GM12865 (cell line): ENCODE measurements at places on chromosomes 4 and X.

GRCh38 chr4:7218686-7219085 lies 26.3 kb downstream of the SORCS2 start:
- no peak for DNase-seq

DNA sequence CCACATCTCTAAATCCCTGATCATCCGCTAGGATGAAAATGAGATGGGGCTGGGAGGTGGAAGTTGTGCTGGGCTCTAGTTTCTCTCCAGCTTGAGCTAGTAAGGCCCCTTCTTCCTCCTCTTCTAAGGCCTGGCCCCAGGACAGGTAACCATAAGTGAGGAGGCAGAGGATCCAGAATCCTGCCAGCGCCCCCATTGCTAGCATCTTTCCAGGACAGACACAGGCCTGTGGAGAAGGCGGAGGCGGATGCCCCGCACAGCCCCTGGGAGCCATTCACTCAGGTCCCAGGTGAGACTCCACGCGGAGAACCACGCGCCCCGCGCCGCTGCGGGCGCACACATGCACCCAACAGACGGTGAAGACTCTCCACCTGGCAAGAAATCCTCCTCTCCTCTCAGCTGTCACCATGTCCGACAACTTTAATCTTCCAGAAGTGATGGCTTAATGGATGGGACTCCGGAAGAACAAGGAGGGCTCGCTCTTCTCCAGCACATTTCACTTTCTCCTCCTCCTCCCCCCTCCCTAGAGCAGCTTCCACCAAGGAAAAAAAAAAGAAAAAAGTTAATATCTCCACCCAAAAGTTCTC lies 793 bp downstream of the ARSJ start:
- DNase-seq, result no peak

DNA sequence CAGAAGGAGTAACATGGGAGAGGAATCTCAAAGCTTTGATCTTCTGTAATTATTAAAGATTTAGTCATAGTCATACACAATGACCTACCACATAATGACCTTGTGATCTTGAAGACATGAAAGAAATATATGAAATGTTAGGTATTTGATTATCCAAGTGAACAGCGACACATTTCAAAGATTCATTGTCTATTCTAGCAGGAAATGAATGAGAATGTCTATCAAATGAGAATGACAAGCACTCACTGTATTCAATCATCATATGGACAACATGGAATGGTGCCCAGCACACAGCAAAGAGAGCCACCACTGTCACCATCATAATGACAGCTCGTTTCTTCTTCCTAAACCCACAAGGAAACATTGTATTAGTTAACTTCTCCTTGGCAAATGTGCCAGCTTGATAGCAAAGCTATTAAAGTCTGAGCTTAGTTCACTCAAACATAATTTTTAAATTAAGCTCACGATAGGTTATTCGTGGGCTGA lies 50.6 kb downstream of the QRFPR start:
- DNase-seq, result no peak

GRCh38 chr4:141169391-141169790 lies 36.1 kb upstream of the RNF150 start:
- DNase-seq, result no peak

- no peak for DNase-seq
These were observed 23.2 kb upstream of the MRFAP1 start for GRCh38 chr4:6617246-6617645.

- DNase-seq, result no peak
These were observed 152.6 kb upstream of the SLC4A4 start for GRCh38 chr4:71186257-71186565.

DNA sequence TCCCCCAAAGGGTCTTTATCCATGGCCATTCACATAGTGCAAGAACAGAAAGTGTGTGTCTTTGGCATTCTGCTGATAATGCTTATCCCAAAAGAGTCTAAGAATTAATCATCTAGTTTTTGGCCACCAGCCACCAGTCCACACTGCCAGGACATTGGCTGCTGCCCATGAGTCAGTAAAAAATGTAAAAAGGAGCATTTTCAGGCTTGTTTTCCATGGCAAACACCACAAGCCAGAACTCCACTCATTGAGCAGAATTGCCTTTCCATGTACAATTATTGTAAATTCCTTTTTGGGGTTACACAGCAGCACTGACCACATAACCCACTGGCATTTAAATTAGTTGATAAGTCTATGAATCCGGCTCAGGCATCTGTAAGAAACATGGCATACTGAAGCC lies 89.2 kb upstream of the PRDX4 start:
- no peak for DNase-seq

- DNase-seq, result no peak
These were observed 182.9 kb downstream of the RELL1 start for GRCh38 chr4:37503261-37503660.

GRCh38 chr4:131721883-131722282 lies 1427.2 kb upstream of the PCDH10 start:
- DNase-seq, result no peak

DNA sequence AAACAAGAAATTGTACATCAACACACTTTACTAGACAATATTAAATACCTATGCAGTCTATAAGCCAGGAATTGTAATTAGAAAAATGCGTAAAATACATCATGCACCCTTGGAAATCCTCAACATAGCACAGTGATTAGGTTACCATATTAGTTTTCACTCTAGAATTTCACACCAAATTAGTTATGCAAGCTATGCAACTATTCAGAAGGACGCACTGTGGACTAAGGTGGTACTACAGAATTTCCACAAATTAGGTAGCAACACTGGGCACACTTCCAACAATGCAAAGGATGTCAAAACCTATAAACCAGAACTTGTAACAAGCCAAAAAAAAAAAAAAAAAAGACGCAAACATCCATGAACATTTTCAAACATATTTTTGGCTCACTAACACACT lies 71.1 kb upstream of the ZCCHC13 start:
- peak; percentile 4 for DNase-seq

GRCh38 chr4:826508-827208 lies 729 bp upstream of the CPLX1 start:
- DNase-seq, result no peak

DNA sequence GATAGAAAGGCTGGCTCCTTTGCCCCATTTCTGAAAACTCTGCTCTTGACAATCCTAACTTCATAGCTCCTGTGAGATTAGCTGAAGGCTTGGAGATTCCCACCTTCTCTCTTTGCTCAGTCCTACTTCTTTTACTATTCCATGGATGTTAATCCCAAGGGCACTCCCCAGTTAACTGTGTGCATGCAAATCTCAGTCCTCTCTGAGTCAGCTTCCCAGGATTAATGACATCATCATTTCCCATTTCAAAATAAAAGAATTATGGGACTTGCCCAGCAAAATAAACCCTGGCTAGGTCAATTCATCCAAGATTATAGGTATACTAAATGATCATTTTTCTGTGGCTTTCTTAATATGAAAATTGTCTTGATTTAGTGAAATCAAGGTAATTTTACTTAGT lies 328.6 kb upstream of the NR3C2 start:
- no peak for DNase-seq

- DNase-seq, result peak; percentile 11
These were observed 124.7 kb downstream of the CAMK2D start for GRCh38 chr4:113636877-113637276.

DNA sequence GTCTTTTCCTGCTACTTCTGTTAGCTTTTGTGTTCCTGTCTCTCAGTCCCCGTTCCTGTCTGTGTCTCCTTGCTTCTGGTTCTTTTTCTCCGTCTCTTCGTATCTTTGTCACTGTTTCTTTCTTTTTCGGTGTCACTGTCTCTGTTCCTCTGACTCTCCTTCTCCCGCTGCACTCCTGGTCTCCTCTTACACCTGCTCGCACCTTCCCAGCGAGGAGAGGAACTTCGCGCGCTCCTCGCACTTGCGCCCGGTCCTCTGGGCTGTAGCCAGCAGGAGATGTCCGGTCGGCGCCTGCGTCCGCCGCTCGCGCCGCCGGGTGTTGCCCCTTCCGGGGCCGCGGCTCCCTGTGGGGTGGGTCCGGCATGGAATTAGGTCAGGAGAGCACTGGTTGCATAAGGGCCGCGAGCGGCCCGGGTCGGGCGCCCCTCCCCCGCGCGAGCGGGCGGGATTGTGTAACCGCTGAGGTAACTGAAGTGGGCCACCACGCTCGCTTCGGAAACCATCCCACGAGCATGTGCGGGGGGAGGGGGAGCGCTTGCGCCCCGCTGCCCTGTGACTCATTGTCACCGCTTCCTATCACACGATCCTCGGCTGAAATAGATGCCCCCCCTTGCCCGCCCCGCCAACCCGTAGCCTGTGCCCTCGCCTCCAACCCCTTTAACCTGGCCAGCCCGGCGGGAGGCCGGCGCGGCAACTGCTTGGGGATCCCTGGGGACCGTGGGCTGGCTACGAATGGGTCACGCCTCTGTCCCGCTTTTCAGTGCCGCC lies 1.6 kb downstream of the LONRF3 start:
- DNase-seq, result peak; percentile 1

- DNase-seq, result no peak
These were observed 42.3 kb upstream of the RNF128 start for GRCh38 chrX:106684207-106684606.

- DNase-seq, result no peak
These were observed 42.4 kb downstream of the PTTG2 start for GRCh38 chr4:38002451-38003071.

- DNase-seq, result no peak
These were observed at the start of gene NHSL2 for GRCh38 chrX:71910643-71910985. Gene NHSL2 (plus strand): TSS chrX:71910845.

GRCh38 chrX:30615229-30615628 lies 37.7 kb upstream of the TASL start:
- peak; percentile 9 for DNase-seq

DNA sequence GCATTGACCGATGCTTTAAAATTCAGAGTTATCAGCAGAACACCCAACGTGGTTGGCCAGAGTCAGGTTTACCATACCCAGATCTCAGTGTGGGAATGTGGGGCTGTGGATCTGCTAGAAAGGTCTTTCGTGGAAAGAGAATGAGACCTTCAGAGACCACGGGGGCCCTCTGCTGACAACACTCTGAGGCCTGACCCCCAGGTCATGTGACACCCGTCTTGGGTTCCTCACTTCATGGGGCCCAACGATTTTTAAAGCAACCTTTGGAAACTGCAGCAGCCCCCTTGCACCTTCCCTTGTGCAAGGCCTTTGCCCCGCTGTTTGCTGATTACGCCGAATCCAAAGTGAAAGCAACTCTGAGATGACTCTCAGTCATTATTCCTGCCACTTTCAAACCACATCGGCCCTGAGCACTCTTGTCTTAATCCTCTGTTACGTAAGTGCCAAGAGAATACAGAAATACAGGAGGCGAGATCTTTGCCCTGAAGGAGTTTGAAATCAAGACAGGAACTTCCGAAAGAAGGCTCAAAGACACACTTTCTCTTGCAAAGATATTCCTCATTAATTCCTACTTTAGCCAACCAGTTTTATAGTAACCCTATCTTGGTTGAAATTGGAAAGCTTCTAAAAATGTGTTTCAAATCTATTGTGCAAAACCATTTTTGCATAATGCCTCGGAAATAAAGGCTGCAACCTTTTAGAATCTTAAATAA lies 88.3 kb downstream of the EVC2 start:
- DNase-seq, result no peak

GRCh38 chr4:174122705-174123104 lies 160.8 kb downstream of the FBXO8 start:
- DNase-seq, result no peak

- no peak for DNase-seq
These were observed 36.6 kb downstream of the FAM114A1 start for GRCh38 chr4:38904090-38904666.

DNA sequence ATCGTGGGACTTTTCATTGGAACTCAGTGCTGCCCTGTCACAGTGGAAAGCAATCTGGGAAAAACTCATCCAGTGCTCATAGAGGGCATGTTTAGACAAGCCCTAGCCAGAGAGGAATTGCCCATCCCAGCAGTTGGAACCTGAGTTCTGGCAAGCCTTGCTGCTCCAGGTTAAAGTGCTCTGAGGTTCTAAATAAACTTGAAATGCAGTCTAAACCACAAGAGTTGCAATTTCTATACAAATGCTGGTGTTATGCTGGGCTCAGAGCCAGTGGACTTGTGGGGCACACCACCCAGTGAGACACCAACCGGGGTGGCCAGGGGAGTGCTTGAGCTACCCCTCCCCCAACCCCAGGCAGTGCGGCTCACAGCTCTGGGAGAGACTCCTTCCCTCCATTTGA lies 142.8 kb upstream of the PPP1R2C start:
- DNase-seq, result no peak

DNA sequence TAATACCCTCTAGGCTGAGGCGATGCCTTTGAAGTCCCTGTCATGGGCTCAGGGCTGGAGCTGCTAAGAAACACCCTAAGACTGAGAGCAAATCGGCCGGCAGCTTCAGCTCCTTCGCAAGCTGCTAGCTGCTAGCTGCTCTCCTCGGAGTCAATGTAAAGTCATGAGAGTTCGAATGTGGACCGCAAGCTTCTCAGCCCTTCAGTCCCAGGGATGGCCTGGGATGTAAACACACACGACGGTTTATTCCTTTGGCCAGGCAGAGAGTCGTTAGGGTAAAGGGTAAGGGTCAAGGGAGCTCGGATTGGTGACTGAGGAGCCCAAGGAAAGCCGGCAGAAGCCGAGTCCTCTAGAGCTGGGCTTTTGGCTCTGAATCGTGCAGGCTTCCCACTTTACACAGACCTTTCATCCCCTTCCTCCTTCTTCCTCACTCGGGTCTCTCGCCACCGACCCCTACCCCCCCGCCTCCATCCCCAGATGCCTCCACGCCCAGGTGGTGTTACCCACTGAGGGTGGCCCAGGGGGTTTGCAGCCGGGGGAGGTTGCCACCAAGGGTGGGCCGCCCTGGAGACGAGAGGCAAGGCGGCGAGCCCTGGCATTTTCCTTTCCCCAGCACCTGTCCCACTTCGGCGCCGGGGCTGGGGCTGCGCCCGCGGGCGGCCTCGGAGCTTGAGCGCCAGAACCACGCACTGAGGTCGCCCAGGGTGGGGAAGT lies 3.1 kb upstream of the BCORL1 start:
- no peak for DNase-seq

DNA sequence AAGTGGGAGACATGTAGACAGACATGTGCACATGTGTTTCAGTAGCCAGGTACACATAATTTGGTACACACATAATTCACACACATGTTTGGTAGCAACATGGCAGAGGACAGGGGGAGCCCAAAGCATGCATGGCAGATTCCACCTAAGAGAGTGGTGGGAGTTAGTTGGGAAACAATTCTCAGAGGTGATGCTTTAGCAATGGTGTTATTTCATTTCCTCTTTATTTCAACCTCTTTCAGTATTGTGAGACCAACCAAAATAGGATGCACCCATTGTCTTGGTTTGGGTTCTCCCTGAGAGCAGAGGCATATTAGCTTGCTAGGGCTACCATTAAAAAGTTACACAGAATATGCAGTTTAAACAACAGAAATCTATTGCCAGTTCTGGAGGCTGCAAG lies 92.2 kb upstream of the ANXA3 start:
- no peak for DNase-seq

- no peak for DNase-seq
These were observed 18.0 kb upstream of the CLCN4 start for GRCh38 chrX:10138726-10139125.

- DNase-seq, result peak; percentile 49
These were observed 106.7 kb downstream of the ARHGAP6 start for GRCh38 chrX:11558972-11559371.

DNA sequence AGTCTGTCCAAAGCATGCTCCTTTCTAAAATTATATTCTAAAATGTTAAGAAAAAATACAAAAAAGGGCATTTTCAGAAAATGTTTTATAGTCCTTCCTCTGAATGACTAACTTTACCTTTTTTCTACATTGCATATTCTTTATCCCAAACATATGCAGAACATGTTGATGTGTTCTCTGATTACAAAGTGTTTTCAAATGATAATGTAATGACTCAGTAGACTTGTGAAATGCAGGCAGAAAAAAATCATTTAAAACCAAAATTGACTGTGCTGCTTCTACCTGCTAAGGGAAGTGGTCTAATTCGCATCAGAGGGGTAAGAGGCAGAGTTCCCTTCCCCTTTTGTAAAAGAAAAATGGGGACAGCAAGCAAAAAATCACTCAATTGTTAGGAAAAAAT lies 22.7 kb upstream of the YTHDC1 start:
- no peak for DNase-seq
